ENCODE measurements at places on chromosomes 1 and 21.
A peak's percentile ranks its signal among the peaks of the same experiment; 100 is the strongest.

DNA sequence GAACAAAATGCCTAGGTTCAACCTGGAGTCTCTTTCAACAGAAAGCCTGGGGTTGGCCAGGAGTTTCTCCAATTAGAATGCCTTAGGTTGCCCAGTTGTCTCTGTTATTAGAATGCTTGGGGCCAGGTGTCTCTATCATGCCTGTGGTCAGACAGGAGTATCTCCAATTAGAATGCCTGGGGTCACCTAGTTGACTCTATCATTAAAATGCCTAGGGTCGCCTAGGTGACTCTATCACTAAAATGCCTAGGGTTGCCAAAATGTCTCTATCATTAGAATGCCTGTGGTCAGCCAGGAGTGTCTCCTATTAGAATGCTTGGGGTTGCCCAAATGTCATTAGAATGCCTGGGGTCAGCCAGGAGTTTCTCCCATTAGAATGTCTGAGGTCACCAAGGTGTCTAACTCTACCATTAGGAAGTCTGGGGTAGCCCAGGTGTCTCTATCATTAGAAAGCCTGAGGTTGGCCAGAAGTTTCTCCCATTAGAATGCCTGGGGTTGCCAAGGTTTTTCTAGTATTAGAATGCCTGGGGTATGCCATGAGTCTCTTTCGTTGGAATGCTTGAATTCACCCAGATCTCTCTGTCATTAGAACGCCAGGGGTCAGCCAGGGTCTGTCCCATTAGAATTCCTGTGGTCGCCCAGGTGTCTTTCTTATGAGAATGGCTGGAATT, 57.9 kb downstream of the RNF187 start:
- DNase-seq: no peak

DNA sequence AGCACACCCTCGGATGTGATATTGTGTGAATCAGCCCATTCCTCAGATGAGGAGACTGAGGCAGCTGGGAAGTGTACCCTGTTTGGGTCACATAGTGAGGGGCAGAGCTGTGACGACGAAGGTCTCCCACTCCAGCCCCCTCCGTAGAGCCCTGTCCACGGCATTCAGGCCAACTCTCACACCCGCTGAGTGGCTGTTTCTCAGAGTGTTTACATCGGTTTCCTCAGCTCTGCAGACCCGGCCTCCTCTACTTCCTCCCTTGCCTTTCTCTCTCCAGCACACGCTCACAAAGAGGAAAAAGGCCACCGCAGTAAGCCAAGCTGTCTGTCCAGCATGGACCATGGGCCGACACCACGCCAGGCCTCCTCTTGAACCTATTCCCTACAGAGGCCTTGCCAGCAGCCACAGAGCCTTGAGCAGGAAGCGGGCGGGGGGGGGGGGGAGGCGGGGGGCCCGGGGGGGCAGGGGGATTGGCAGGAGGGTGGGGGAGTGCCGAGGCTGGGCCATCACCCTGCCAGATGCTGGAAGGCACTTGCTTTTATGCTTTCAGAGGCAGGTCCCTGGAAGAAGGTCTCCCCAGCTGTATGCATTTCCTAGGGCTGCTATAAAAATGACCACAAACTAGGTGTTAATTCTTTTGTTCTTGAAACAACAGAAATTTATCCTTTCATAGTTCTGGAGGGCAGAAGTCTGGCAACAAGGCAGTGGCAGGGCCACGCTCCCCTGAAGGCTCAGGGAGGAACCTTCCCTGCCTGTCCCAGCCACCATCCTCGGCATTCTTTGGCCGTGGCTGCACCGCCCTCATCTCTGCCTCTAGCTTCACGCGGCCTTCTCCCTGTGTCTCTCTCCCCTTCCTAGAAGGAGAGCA, 178.4 kb downstream of the PSMG1 start:
- DNase-seq: no peak

DNA sequence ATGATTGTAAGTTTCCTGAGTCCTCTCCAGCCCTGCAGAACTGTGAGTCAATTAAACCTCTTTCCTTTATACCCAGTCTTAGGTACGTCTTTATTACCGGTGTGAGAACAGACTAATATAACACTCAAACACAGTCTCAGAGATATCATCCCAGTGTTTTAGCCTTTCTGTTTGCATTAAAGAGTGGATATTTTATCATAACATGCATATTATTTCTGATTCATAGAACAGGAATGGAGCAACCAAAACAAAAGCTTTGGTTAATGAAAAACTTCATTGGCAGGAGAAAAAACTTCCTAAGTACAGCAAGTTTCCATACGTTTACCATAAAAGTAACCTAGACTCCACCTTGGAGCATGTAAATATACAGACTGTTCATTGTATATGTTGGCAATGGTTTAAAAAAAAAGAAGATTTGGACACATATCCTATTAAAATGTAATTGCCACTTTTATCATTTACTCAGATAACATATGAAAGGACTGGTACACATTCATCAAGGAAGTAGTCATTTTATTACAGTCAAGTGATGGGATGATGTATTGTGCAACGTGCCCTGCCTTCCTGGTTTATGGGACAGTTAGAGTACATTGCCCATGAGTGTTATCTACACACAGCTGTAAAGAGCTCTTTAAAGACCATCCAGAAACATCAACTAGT, 144.8 kb downstream of the ETS2 start:
- DNase-seq: no peak

GRCh38 chr1:32612189-32612881, 38.0 kb downstream of the ZBTB8OS start:
- DNase-seq: peak; percentile 8

- DNase-seq: no peak
Measured at GRCh38 chr1:118928739-118929554, 59.2 kb downstream of the TBX15 start.

- no peak for DNase-seq
Measured at GRCh38 chr1:162702628-162703027, 70.4 kb downstream of the DDR2 start.

DNA sequence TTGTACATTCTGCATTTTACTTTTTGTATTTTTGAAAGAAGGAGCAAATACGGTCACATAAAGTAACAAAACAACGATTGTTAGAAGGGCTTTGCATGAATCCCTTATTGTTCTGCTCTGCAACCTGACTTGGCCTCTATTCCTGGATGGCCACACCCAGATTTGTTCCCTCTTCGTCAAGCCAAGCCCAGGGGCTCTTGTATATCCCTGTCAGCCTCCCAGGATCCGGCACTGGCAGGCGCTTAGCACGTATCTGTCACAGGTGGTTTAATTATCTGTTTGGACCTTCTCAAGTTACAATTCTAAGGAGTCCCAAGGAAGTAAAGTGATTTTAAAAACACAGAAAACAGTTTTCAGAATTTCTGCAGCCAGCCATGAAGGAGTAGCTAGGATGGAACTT, 28.0 kb downstream of the CRYAA start:
- DNase-seq: no peak

DNA sequence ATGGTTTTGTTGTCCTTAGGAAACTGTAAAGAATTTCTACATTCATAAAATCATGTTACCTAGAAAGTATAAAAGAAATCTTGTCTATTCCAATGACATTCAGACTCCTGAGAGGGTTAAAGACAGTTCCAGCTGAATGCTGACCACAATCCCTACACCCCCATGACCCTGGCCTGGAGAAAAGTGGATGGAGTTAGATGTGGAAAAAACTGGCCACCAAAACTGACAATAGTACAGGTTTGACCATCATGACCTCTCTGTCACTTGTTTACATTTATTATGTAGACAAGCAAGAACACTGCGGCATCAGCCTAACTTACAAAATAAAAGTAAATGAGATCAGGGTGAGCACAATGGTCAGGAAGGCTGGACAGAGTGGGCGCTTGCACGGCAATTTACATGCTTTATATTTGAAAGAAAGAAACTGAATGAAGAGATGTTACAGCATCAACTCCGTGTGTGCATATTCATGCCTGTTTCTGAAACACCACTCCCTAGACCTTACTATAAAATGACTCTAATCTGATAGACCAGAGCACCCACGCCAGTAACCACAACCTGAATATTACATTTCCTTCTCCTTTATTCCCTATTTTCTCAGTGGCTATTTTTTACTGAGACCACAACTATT, 116.0 kb downstream of the ESRRG start:
- DNase-seq: no peak

GRCh38 chr1:160748181-160748877, 9.3 kb downstream of the SLAMF7 start:
- no peak for DNase-seq

DNA sequence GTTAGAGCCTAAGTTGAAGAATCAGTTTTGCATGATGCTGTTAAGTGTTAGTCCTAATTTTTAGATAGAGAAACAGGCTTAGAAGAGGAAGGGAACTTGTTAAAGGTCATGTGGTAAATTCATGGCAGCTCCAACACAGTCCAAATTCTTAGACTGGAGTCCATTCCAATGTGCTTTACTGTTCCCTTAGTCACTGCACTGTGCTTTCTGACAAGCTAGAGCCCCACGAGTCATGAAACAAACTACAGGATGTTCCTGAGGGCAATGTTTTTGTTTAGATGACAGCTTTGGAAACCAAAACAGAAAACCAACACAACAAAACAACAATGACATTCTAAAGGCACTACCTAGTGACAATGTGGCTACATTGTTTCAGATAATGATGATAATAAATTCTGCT, 23.1 kb upstream of the RGS4 start:
- DNase-seq: no peak

GRCh38 chr1:217048104-217048707, 325.0 kb upstream of the ESRRG start:
- DNase-seq: no peak

DNA sequence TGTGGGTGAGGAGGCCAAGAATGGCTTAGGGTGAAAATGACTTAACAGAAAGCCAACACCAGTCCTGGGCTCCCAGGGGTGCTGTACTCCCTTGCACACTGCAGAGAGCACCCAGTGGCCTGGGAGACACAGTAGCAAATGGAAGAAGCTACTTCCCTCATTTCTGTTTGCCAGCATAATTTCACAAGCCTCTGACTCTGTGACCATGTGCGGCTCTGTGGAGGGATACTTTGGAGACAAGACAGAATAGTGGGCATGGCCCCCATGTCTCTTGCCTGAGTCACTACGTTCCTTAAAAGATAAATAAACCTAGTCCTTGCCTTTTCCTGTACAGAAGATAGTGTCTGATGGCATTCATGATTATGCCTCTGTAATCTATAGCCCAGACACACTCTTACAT, 38.1 kb downstream of the TRIM62 start:
- no peak for DNase-seq

GRCh38 chr1:36880155-36881067, 153.9 kb downstream of the GRIK3 start:
- DNase-seq: no peak

- no peak for DNase-seq
Measured at GRCh38 chr1:217471403-217471802, 159.5 kb downstream of the GPATCH2 start.

- DNase-seq: no peak
Measured at GRCh38 chr1:208161656-208162375, 82.4 kb downstream of the PLXNA2 start.

- DNase-seq: no peak
Measured at GRCh38 chr1:238647877-238648276, 738.5 kb upstream of the CHRM3 start.

GRCh38 chr1:107132195-107132594, 8.6 kb upstream of the NTNG1 start:
- no peak for DNase-seq

GRCh38 chr21:44703731-44704635, 7.0 kb downstream of the KRTAP10-12 start:
- DNase-seq: no peak

DNA sequence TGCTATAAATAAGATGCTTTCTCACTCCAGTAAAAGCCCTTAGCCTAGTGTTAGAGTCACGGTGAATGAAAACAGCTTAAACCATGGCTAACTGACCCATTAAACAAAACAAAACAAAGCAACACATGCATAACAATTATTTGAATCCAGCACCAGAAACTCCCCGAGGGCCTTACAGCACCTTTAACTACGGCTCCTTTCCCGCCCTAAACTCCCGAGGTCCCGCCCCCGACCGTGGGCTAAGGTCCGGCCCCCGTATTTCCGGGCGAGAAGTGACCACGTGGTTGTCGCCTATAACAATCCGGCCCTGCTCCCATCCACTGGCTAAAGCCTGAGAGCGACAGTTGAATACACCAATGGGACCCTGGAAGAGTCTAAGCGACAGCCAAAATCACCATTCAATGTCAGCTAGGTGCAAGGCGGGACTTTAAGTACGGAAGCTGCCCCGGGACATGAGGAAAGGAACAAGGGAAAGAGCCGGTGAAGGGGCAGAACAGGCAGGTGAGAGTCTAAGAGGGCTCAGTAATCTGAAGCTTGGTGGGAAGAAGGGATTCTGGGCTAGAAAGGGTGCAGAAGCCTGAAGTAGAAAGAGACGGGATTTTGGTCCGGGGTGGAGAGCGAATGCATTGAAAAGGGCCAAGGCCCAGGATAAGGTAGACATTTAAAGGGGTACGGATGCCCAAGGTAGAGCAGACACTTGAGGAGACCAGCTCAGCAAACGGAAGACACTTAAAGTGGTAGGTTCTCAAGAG, at the start of gene FLAD1:
TSS of gene FLAD1 (plus strand) at position 448 of the 752 bp plus-strand sequence. CDS start 351 bp downstream, outside the sequence.
- peak; percentile 91 for DNase-seq

Measured in activated T-helper 9 cell treated with anti-CD3 and anti-CD28 coated beads, Interleukin-2, amount 50 U/mL, for 16 hours (primary cell).